HT1080 (cell line): ENCODE measurements at places on chromosomes 5 and 9.

DNA sequence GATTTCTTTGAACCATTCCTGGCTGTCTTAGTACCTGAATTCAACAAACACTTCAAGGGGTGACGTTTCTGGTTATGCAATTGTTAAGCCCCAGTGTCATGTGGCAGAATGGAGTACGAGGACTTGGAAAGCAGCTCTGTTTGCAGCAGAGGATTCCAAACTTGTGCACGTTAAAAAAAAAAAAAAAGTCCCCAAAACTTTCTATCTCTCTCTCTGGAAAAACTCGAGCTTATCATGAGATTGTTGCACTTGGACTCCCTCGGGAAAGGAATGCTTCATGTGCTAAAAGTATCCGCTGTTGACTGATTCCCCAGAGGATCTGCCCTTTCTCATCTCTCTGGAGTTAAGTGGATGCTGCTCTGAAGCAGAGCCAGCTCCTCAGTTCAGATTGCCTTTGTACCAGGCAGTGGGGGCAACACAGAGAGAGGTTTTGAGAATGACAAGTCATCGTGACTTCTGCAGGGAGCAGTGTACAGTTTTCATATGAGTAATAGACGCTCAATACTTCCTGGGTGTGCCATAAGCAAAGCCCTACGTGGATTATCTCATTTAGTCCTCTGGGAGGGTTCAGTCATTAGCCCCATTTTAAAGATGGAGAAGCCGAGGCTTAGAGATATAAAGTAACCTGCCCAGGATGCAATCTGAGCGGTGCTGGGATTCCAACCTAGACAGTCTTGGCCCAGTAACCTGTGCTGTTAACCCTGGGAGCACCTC, 28.1 kb downstream of the TMOD1 start:
- peak; percentile 66 for DNase-seq

- DNase-seq, result no peak
These were observed 171.8 kb downstream of the FSTL4 start for GRCh38 chr5:133440467-133441115.

DNA sequence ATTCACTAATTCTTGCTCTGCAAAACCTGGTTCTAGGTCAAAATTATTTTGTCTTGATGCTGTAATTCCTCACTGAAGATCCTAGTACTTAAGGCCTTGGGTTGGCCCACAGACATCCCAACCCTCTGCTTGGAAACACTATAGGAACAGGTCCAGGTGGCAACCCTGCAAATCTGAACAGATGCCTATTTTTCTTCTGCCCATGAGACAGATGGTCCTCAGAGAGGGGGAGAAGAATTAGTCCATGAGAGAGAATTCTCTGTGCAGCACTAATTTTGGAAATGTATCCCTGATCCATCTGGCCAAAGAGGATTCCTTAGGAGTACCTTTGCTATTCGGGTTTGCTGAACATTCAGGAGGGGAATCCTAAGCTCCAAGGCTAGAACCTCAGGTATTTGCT, 156.3 kb downstream of the ELAVL2 start:
- DNase-seq, result no peak

DNA sequence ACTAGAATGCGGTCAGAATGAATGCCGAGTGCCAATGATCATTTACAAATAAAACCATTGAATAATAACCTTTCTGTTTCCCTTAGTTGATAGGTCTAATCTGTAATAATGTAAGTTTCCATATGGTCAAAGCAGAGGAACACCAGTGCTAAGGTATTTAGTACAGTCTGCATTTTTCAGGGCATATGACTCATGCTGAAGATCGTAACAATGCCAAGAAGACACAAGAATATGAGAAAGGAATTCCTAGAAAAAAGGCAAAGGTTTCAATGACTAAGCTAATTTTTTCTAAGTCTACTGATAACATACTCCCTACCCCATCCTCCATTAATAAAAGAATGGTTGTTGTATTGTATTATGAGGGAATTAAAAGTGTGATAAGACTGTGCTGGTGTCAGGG, 2.8 kb downstream of the OR1L8 start:
- DNase-seq, result peak; percentile 75

GRCh38 chr9:137300567-137301080, 1.4 kb downstream of the NRARP start:
- no peak for DNase-seq

DNA sequence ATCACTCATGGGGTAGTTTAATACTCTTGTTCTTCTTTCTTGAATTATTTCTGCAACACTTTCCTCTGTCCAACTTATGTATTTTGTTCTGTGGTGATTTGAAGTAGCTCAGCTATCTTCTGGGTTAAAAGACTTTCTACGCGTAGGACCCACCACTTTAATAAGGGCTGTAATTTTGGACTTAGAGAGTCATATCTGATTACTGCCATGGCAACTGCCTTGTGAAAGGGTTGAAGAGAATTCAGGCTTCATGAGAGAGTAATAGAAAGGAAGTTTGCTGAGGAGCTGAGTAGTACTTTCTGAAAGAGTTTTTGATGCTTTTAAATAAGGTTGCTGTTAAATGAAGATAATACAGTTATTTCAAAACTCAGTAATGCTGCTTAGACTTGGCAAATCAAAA, 89.5 kb downstream of the TLE4 start:
- no peak for DNase-seq

GRCh38 chr5:138274189-138274853, at the start of gene GFRA3:
Gene GFRA3 (minus strand): TSS chr5:138274621. CDS start chr5:138274424, 197 bp downstream.
- no peak for DNase-seq

DNA sequence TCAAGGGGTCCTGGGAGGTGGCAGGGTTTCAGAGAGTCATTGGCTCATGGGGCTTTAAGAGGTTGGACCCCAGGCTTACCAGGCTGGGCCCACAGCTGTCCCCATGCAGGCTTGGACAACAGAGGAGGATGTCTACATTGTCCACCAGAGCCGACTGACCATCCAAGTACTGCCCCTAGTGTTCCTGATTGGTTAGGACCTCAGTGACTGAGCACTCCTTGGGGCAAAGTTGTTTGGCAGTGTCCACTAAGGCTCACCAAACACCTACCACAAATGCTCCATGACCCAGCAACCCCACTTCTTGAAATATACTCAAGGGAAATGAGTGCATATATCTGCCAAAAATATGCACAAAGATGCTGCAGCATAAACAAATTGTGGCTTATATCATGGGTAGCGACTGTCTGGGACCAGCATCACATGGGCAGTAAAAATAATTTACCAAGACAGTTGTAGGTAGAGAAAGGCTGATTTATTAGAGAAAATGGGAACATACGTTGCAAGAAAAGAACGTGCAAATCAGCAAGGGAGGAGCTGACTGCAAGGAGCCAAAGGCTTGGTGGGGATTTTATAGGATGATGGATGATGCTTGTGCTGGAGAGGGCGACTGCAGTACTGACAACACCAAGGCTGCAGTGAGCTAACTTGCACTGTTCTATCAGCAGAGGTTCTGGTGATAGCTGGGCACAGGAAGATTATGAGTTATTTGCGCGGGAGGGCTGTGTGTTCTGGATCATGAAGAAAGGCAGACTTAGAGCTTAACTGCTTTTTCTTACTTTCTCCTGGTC, 265.2 kb downstream of the GADD45G start:
- DNase-seq, result no peak

DNA sequence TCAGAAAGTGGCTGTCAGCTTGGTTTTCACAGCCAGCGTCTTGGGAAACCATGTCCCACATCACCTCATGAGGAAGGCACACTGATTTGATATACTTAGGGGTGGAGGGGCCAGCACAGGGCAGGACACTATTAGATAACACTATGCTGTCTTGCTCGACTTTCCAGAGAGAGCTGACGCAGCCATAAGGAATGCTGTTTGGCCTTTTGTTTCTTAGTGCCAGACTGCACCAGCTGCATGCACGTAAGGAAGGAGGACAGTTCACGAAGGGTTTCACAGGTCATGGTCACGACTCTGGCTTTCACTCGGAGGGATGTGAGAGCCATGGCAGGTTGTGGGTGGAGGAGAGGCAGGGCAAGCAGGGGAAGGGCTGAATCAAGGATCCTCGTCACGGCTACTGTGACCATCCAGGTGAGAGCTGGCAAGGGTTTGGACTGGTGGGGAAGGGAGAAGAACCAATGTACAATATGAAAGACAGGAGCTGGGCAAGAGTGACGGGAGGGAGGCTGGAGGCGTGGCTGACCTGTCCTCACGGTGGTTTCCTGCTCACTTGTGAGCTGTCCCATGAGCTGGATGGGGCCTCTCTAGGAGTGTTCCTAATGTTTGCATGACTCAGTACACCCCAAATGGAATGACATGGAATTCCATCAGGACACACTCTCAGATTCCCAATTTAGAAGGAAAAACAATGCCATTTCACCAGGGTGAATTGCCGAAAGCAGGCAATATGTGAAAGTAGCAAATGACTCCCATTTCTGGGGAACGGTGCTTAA, 61.7 kb downstream of the OTULIN start:
- DNase-seq, result no peak
